ENCODE measurements at places on chromosomes 16 and 17.

GRCh38 chr16:9425236-9425635 is 333.8 kb downstream of the HAPSTR1 start:
- ATAC-seq = no peak

- peak; percentile 99 for ATAC-seq
These were observed at the start of gene FAM222B for GRCh38 chr17:28842282-28843012. FAM222B (minus strand) TSS chr17:28842790; CDS start chr17:28766667, 76,123 bp downstream.

- no peak for ATAC-seq
These were observed 98.6 kb downstream of the OR1D5 start for GRCh38 chr17:2964831-2965230.

- ATAC-seq = no peak
These were observed 1.3 kb upstream of the BAIAP2 start for GRCh38 chr17:81033535-81034167.

GRCh38 chr16:46828943-46829342 is 2.0 kb downstream of the C16orf87 start:
- no peak for ATAC-seq

DNA sequence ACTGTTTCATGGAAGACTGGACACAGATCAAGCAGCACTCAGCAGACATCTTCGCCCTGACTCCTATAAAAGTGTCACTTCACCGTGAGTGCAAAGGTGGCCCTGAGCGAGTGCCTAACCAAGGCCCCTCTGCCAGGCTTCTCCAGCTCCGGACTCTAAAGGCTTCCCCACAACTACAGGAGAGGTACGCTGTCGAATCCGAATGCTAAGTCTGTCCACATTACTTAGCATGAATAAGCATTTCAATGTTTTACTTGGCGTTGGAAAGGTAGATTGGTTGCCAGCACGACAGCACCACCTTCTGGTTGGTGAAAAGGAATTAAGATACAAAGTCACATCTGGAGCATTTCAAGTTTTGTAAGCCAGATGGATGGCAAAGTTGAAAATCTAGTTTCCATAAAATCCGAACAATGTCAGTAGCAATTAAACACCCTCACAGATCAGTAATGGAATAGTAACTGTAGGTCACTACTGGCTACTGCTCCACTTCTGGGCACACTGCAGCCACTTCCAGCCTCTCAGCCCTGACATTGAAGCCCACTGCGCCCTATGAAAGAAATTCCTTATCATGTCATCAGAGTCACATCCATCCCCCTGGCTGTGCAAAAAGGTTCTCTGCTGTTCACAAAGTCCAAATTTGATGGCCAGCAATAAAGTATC is 100.9 kb downstream of the PARN start:
- ATAC-seq = peak; percentile 48

Data from motor neuron (in vitro differentiated cells).